Activated T-cell treated with anti-CD3 and anti-CD28 coated beads, Interleukin-2, amount 50 U/mL, for 24 hours (primary cell): ENCODE measurements at places on chromosomes 3 and 15.

DNA sequence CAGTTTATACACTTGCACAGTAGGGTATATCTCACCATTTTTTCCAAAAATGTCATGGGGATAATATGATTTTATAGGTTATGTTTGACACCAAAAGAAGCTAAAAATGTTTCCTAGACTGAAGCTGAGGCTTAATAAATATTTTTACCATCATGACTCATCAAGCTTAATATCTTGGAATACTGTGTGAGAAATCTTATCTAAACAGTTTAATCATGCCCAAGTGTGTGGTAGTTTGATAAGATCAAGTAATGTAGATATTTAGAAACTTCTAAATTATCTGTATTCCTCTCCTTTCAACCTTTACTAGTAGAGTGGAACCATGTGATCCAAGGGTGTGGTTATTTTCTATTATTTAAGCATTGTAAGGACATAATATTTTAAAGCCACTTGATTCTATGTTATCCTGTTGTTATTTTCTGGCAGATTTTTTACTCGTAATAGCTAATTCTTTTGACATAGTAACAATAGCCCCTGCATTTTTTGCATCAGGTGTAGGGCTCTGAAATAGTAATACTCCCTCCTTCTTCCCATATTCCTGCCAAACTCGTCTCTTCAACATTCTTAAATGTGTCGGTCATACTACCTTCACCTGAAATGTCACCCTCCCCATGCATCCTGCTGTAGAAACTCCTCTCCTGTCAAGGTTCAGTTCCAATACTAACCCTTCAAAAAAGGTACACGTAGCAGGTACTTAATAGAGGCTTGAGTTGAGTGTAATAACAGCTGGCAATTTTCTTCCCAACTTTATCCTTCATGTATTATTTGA lies 729.6 kb downstream of the NLGN1 start:
- no peak for DNase-seq

GRCh38 chr3:12423918-12424630 lies 60.2 kb upstream of the TSEN2 start:
- DNase-seq, result no peak

- DNase-seq, result no peak
These were observed 72.0 kb upstream of the P3H2 start for GRCh38 chr3:190192739-190193138.

GRCh38 chr15:44713006-44713966 lies 2.0 kb downstream of the B2M start:
- no peak for DNase-seq

DNA sequence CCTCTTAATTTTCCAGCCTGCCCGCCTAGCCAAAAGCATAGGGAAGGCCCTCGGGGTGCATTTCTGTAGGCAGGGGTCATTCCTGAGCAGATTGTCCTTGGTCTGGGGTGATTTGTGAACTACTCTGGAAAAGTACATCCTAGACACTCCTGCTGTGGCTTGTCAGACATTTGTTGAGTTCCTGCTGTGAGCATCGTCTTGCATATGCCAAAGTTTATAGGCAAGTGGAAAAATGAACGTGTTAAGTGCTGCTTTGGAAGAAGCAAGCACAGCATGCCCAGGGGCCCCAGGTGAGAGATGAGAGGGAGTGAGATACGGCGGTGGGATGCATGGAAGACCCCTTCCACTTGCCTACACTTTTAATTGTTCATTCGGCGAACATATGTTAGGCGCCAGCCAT lies 237.7 kb upstream of the ST8SIA2 start:
- DNase-seq, result no peak

DNA sequence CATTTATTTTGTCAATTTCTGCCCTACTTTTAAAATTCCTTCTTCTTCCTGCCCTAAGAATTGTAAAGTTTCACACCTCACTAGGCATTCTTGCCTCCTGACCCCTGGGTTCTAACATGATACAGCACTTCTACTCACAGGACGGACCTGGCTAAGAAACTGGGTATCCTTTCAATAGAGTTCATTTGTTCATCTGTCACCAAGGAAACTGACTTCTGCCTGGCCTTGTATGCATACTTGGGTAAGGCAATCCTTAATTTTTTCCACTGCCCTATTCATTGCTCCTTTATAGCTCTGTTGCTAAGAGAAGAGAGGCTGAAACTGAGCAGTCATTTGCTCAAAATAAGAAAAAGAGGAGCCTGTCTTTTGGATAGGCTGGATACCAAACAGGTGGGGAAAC lies 3.3 kb downstream of the RGMA start:
- no peak for DNase-seq

DNA sequence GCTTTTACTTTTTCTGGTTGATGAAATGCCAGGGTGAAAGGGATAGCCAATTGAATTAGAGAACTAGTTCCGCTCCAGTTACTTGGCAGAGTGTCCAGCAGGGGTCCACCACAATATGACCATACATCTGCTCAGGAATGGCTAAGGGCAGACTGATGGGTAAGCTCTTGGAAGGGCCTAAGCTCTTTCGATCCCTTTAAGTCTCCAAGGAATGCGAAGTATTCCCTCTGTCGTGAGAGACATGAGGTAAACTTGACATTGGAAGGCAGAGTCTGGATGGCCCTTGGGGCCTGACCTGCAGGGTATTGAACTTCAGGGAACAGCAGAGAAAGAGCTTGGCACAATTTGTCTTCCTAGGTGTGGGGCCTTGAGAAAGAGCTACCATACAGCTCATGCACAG lies 805.8 kb downstream of the PLOD2 start:
- no peak for DNase-seq

GRCh38 chr15:91022832-91023129 lies 387 bp upstream of the VPS33B start:
- DNase-seq, result no peak

GRCh38 chr15:43932907-43933306 lies 106.1 kb downstream of the WDR76 start:
- DNase-seq, result no peak

DNA sequence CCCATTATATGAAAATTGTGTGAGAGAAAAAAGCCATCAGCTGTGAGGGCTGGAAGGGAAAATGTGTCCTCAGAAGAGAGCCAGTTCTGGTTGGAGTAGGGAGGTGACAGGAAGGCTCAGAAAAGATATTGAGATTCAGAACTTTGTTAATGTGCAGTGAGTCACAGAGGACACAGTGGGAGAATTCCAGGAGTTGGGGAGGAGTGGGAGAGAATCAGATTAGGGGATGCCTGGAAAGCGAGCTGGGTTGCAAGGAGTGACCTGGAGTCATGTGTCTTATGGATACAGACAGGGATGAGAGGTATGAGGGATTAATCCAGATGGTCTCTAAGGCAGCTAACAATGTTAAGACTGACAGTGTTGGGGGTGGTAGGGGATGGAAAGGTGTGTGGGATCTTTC lies 67.5 kb downstream of the CHST2 start:
- no peak for DNase-seq

DNA sequence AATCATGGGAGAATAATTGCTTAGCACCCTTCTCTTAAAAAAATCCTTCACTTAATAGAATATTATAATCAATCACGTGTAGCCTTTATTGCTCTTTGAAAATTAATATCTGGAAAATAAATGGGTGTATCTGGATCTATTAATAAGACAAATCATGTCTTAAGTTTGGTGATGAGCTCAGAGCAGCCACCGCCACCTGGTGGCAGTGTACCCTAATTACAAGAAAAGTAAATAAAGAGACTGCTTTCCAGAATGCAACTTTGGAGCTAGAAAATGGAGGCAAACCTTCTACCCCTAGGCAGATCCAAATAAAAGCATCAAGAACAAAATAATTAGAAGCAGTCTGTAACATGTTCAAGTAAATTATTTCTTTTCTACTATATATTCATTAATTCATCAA lies 43.5 kb downstream of the EPHB1 start:
- no peak for DNase-seq

DNA sequence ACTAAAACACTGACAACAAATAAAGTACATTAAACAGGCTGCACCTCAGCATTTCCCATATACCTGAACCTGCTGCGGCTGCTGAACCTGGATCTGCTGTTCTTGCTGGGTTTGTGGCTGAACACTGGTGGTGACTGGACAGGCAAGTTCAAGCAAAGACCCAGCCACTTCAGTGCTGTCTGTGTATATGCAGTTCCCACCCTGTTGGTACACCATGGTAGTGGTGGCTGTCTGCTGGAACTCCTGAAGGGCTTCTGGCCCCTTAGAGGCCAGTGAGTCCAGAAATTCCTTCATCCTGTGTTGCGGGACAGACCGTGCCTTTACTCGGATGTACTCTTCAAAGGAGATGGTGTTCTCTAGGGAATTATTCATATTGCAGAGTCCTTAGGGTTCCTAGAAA lies 17.2 kb downstream of the QRICH1 start:
- no peak for DNase-seq

- no peak for DNase-seq
These were observed 1.9 kb upstream of the KIF23 start for GRCh38 chr15:69412274-69412673.

DNA sequence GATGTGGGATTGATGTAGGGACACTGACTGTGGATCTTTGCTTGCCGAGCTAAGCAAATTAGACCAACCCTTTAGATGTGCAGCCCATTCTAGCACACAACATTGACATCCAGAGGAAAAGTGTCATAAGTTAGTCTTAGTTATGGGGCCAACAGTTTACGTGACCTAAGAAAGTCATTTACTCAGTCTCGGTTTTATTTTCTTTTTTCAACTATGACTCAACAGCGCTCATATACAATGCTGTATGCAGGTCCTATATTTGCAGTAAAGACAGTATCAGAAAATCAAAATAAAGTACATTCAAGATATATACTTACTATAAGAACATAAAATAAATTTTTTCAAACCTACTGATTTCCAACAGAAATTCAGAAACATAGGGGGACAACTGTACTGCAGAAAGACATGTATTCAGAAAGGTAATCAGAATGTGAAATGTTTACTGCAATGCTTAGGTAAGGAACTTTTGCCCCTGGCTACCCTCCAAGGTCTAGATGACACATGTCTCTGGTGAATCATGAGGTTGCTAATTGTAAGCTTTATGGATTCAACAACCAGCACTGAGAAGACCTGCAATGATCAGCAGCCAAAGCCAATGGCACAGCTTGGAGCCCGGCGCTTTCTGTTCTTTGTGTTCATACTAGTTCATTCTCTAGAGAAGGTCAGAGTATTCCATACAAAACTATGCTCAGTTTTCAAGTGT lies 317.5 kb upstream of the CNTN6 start:
- DNase-seq, result no peak

GRCh38 chr3:136862617-136863322 lies 762 bp downstream of the NCK1 start:
- no peak for DNase-seq

DNA sequence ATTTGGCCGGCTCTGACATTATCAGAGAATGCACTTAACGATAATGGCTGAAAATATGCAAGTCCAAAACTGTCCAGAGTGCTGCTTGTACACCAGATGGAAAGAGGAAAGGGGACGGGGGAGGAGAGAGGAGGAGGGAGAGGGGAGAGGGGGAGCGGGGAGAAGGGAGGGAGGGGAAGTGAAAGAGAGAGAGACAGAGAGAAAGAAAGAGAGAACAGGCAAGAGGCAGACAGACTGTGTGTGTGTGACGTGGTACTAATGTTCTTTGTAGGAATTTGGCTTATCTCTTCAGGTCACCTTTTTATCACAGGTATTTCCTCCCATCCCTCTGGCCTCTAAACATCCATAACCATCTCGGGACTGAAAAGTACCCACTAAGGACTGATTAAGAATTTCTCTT lies 75.1 kb upstream of the LMOD3 start:
- no peak for DNase-seq

- no peak for DNase-seq
These were observed 600.1 kb downstream of the MAGI1 start for GRCh38 chr3:65438612-65439011.

- DNase-seq, result no peak
These were observed 454.9 kb downstream of the IL5RA start for GRCh38 chr3:2655229-2655701.

- no peak for DNase-seq
These were observed 269.2 kb downstream of the THRB start for GRCh38 chr3:24225385-24225950.

DNA sequence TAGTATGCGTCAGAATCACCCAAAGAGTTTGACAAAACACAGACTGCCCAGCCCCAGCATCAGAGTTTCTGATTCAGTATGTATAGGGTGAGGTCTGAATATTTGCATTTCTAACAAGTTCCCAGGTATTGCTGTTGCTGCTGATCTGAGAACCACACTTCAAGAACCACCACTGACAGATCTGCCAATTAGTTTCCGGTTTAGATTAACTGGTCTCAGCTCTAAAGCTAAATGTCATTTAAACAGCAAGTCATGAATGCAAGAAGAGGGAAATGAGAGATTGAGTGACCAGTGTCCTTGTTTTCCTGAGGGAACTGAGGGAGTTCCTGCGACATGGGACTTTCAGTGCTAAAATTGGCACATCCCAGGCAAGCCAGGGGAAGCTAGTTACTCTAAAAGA lies 305.0 kb downstream of the ZNF385D start:
- DNase-seq, result no peak

GRCh38 chr3:184358921-184359350 lies 2.5 kb downstream of the CLCN2 start:
- no peak for DNase-seq

DNA sequence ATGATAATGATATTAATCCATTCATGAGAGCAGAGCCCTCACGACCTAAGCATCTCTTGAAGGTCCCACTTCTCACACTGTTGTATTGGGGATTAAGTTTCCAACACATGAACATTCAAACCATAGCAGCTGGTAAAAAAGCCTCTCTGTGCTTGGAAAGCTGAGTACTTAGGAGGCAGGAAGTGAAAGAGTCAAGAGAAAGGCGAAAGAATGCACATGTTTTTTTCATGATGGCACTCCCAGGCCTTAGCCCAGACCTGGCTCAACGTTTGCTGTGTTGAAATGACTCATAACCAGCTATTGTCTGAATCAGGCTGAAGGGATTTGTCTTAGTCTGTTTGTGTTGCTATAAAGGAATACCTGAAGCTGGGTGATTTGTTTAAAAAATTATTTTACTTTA lies 84.4 kb upstream of the RGMA start:
- no peak for DNase-seq

DNA sequence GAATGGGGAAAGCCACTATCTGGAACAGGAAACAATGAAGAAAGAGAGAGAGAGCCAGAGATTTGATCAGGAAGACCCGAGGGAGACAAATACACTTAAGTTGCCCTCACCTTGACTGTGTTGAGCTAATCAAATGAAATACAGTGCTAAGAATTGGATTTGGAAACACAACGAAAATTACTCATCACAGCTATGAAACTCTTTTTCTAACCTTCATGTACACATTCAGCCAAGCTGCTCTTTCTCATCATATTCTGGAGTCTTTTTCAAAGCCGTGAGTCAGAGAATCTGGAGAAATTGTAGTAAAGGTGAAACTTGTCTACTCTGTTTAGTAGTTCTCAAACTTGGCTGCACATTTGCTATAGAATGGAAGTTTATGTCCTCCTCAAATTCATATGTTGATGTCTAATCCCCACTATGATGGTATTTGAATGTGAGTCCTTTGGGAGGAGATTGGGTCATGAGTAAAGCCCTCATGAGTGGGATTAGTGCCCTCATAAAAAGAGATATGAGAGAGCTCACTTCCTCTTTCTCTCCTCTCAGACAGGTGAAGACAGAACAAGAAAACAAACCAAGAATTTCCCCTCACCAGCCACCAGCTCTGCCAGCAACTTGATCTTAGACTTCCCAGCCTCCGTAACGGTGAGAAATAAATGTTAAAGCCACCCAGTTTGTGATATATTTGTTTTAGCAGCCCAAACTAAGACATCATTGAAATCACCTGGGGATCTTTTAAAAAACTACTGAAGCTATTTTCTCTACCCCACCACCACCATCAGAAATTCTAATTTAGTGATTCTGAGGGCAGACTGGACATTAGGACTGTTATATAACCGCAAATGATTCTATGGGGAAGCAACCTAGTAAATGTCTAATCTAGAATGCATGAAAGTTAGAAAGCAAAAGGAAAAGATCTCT lies 143.6 kb upstream of the GRM7 start:
- no peak for DNase-seq

GRCh38 chr15:70643106-70643782 lies 120.1 kb downstream of the UACA start:
- DNase-seq, result no peak
